Stimulated activated CD8-positive, alpha-beta memory T cell treated with anti-CD3 and anti-CD28 coated beads, Interleukin-7, amount 100 ng/mL, for 24 hours (primary cell): ENCODE measurements at places on chromosomes 11 and 22.

- no peak for DNase-seq
Observed at GRCh38 chr11:61551634-61552033, 29.2 kb downstream of the SYT7 start.

DNA sequence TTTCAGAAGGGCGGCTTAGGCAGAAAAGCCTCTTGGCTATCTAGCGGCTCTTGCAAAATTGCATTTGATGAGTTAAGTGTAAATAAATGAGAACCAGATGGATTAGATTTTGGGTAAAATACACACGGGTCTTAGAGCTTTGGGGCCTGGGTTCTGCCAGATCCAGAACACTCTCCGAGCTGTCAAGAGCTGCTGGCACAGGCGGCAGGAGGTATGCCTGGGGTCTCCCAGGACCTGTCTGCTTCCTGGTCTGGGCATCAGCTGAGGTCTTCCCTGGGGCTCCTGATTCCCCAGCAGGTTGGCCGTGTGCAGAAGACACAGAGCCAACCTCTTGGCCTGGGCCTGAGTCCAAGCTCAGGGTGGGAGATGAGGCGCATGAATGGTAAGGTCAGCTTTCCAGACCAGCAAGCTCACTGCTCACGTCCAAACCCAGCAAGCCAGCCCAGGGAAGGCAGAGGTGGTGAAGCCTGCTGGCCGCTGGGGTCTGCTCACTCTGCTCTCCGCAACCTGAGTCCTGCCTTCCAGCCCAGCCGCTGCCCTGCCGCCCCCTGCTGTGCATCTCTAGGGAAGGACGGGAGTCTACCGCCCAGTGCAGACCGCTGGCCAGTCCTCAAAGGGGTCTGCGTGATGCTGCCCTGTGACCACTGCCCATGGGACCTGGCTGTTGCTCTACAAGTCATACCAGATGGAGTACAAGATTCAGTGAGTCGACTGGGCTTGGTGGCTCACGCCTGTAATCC, 44.9 kb downstream of the SCUBE1 start:
- DNase-seq = no peak

- no peak for DNase-seq
Observed at GRCh38 chr11:31160504-31161422, 208.8 kb downstream of the DCDC1 start.

- no peak for DNase-seq
Observed at GRCh38 chr11:23540101-23540561, 679.9 kb upstream of the CCDC179 start.

GRCh38 chr22:38715176-38715764, 9.5 kb downstream of the GTPBP1 start:
- no peak for DNase-seq

- no peak for DNase-seq
Observed at GRCh38 chr11:98766903-98767302, 253.8 kb upstream of the CNTN5 start.

- DNase-seq = no peak
Observed at GRCh38 chr11:76419896-76420295, 24.9 kb upstream of the EMSY start.

- DNase-seq = no peak
Observed at GRCh38 chr11:69040581-69041260, 8.0 kb upstream of the TPCN2 start.

DNA sequence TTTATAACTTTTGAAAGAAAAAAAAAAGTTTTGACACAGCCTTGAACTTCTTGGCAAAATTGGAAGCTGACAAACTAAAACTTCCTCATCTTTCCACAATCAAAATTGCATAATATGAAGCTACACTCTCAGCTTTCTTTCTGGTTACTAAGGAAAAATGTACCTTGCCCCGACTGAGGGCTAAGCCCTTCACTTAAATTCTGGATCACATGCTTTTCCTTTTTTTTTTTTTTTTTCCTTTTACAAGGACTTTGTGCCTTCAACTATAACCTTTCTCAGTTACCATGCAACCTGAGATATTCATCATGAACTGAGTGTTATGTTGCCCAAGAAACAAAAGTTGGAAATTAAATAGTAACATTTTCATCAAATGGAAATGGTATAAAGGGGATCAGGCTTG, 188.5 kb upstream of the CARD18 start:
- DNase-seq = no peak

GRCh38 chr11:133041181-133041580, 491.1 kb downstream of the OPCML start:
- no peak for DNase-seq

GRCh38 chr11:44024977-44025376, 22.8 kb upstream of the ACCSL start:
- no peak for DNase-seq

DNA sequence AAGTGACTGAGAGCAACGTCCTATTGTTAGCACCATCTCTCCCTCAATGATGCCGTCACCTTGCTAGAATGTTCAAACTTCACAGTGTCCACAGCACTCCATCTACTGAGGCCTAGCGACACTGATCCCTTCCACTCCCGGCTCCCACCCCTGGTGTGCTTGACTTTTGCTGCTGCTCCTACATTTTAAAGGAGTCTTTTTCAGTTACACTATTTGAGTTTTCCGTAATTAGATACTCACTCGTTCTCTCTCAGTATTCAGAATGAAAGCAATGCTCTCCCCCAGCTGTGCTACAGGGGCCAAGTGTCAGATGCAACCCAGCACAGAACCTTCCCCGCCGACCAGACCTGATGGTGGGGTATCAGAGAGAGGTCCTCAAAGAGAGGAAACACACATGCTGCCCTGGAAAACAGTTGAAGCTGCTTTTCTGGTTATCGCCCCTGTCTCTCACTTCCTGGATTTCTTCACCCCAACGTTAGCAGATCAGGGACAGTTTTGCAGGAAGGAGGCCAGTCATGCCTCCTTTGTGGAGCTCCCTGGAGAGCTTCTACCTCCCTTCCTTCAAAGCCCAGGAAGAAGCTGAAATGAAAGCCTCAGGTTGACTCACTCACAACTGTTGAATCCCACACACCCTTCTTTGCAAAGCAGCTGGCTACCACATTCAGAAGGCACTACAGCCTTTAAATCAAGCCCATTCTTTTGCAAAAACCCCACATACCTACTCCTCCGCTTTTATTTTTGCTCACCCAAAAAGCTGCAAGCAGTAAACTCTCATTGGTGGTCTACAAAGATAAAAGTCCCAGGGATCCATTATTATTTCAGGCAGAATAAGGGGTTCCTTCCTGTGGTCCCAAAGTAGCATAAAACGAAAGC, 23.5 kb downstream of the LARGE1 start:
- DNase-seq = no peak

- DNase-seq = no peak
Observed at GRCh38 chr22:35204807-35205775, 52.2 kb upstream of the HMGXB4 start.

DNA sequence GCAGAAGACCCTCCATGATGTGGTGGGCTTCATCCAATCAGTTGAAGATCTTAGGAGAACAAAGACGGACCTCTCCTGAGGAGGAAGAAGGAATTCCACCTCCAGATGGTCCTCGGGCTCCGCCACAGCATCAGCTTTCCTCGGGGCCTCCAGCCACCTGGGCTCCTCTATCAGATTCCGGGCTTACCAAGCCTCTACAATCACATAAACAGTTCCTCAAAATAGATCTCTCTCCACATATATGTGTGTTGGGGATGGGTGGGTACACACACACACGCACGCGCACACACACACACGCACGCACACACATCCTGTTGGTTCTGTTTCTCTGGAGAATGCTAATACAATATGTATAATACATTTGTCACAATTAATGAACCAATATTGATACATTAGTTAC, 18.8 kb upstream of the NLRP6 start:
- DNase-seq = no peak

GRCh38 chr22:36053242-36054147, 24.9 kb upstream of the RBFOX2 start:
- DNase-seq = no peak

DNA sequence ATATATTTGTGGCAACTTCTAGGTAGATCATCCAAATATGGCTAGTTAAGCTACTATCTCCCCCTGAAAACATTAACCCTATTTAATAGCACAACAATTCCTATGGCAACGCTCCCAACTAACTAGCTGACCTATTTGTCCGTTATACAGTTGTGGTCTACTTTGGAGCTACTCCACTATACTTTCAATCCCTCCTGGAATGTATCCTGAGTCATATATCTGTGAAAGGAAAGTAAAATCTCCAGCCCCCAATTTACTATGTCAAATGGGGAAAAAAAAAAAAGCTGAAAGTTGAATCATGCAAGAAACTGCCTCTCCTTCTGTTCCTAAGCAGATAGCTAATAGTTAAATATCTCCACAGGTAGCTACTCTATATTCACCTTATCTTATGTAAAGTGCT, 128.5 kb downstream of the CD44 start:
- no peak for DNase-seq

DNA sequence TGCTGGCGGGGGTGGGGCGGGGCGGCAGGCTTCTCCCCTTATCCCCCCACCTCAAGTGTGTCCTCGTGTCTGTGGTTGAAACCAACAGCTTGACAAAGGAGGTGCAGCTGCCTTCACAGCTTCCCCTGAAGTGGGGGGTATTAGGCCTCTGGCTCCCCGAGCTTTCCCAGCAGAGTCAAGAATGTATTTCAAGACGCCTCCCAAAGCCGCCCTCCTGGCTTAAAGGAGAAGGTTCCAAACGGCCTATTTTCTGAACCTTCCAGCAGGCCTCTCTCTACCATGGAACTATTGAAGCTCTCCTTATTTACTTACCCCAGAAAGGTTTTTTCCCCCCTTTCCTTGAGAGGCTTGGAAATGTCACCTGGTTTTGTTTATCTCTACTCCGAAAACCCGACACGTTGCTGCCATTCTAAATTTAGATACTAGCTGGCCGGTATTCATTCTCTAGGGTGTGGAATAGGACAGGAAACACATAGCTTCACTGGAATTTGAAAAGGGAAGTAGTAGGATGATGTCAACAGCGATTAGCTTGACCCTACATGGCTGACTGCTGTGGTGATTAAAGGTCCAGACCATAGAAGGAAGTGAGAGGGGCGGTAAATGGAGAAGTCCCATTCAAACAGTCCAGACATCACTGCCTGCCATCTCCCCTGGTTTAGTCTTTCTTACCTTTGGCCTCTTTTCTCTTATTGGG, 671 bp upstream of the PICALM start:
- no peak for DNase-seq

DNA sequence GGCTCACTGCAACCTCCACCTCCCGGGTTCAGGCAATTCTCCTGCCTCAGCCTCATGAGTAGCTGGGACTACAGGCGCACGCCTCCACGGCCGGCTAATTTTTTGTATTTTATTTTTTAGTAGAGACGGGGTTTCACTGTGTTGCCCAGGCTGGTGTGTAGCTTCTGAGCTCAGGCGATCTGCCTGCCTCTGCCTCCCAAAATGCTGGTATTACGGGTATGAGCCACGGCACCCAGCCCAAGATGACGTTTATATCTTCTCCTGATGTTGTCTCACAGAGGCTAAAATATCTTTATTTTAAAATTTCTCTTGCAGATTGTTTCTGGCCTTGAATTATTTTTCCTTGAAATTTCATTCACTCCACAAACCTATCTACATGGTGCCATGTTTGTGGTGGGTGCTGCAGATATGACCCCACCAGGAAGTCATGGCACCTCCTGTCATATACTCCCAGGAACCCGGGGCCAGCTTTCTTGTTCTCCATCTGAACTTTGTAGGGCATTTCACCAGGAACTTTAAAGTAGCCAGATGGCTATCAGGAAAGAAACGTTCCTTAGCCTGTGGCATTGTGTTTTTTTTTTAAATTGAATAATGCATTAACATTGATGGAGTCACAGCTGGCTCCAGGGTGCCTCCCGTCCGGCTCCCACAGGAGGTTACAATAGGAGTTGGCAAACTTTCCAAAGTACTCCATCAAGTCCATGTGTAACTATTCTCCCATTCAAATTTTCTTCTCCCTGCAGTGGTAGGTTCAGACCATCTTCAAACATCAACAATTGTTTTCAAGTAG, 42.0 kb upstream of the LIPT2 start:
- DNase-seq = no peak

DNA sequence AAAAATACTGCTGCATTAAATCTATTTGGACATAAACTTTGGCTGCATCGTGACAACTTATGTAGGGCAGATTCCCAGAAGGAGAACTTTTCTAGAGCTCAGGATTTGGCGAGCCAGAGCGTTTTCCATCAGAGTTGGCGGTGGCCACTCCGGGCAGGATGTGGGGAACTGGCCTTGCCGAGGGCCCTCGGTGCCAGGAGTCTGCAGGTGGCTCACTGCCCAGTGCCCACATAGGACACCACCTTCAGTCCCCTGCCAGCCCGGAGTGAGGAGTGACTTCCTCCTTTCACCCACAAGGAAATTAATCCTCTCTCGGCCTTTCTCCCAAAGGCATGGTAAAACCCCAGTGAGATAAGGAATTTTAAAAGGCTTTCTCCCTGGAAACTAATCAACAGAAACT, 1.6 kb upstream of the LGALS2 start:
- DNase-seq = no peak

GRCh38 chr11:17905477-17905876, 107.4 kb downstream of the SERGEF start:
- DNase-seq = no peak

DNA sequence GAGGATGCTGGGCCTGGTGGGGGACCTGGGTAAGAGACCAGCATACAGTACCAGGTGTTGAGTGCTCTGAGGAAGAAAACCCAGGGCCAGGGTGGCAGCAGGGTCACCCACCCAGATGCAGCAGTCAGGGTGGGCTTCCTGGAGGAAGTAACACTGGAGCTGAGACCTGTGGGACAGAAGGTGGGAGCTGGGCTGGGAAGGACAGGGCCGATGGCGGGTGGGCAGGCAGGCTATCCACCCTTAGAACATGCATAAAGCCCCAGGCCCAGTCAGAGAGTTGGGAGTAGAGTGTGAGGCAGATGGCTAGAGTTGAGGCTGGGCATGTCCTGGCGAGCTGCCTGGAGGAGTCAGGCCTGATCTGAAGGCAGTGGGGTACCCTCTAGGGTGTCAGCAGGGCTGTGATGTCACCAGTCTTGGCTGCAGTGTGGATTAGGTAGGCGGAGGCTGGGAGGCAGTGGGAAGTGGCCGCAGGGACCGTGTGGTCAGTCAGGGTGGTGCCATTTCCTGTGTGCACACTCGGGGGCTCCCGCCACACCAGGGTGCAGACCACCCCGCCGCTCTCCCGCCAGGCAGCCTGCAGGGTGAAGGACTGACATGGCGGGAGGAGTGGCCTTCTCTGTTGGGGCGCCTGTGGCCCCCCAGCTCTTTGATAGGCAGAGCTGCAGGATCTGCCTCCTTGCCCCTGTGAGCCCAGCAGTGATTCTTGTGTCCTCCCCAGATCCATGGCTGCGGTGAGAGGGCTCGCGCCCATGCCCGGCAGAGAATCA, 35.3 kb downstream of the IGHMBP2 start:
- no peak for DNase-seq

GRCh38 chr11:125410091-125410490, 86.0 kb downstream of the FEZ1 start:
- DNase-seq = no peak
